RPMI7951 (cell line): ENCODE measurements at places on chromosomes 16 and 17. TPM values are rescaled to one million over a fixed set of nuclear protein-coding genes. Genes with fewer than 3 reads are reported as not detected.

DNA sequence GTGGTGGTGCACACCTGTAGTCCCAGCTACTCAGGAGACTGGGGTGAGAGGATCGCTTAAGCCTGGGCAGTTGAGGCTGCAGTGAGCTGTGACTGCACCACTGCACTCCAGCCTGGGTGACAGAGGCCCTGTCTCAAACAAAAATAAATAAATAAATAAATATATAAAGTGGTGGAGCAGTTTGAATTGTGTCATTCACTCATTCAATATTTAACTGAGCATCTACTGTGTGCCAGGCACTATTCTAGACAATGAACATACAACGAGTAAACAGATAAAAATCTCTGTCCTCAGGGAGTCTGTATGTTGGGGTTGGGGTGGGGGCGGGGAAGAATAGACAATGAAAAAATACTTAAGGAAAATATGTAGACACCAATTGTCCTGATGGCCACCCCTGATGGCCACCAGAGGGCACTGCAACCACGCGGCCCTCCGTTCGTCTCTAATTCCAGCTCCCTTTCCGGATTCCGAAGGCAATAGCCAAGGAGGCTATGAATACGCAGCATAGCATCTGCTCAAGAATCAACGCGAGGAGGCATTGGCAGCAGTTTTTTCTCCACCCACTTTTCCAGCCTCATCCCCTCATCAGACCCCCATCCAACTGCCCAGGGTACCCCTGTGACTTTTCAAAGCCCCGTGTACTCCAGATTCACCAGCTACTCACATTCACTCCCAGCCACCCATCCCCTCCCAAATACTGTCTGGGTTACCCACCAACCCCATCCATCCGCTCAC is 21.4 kb downstream of the QPRT start:
- DNase-seq, result peak; percentile 77

GRCh38 chr16:67260426-67261063 is 11.8 kb downstream of the SLC9A5 start:
- DNase-seq, result peak; percentile 61

- DNase-seq, result no peak
Measured at GRCh38 chr17:76036497-76037261, 9.6 kb upstream of the EVPL start.

DNA sequence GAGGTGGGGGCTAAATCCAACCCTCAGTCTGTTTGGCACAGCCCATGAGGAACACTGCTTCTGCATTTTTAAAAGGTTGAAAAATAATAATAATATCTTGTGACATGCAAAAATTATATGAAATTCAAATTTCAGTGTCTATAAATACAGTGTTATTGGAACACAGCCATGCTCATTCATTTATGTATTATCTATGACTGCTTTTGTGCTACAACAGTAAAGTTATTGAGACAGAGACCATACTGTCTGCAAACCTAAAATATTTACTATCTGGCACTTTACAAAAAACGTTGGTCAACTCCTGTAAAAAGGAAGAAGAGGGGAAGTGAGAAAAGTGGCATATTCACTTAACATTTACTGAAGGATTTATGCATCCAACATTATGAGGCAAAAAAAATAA is 3.1 kb downstream of the ABCA5 start:
- no peak for DNase-seq

DNA sequence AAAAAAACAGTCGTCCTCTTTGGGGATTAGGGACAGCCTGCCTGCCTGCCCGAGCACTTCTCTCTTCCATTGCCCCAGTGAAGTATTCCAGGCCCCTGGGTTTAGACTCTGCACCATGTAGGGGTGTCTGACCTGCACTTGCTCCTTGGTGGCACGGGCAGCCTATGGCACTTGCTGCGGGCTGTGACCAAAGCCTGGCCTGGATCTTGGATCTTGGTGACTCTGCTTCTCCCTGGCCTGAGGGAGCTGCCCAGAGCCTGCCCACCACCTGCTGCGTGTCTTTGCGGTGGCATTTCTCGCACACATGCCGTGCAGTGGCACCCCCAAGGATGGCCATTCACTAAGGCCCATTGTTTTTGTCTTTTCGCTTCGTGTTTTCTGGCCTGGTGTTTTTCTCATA is 6.1 kb upstream of the STH start:
- no peak for DNase-seq

The PPY gene
- total RNA-seq, result not detected in 2 replicates

The CRYM gene
- 0.10 TPM in 1 of 2 replicates, not detected in the other for total RNA-seq

GRCh38 chr17:41672153-41672552 is 16.5 kb upstream of the EIF1 start:
- no peak for DNase-seq

GRCh38 chr17:77326636-77327035 is 185.9 kb downstream of the SEC14L1 start:
- DNase-seq, result no peak

The IGF2BP1 gene
- 4.0 and 5.0 TPM in 2 replicates for total RNA-seq

GRCh38 chr16:50500171-50500874 is 47.9 kb upstream of the NKD1 start:
- no peak for DNase-seq

DNA sequence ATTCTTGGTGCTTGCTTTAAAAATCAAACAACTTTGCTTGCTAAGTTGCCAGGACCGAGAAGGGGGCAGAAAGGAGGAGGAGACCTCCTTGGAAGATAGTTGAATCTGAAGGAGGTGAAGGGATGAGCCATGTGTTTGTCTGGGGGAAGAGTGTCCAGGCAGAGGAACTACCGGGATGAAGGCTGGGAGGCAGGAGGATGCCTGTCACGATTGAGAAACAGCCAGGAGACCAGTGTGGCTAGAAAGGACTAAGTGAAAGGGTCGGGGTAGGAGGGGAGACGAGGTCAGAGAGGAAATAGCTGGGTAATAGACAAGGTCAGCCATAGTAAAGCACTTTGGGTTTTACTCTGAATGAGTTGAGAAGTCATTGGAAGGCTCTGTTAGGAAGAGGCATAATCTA is 38.9 kb upstream of the CSNK2A2 start:
- DNase-seq, result no peak

DNA sequence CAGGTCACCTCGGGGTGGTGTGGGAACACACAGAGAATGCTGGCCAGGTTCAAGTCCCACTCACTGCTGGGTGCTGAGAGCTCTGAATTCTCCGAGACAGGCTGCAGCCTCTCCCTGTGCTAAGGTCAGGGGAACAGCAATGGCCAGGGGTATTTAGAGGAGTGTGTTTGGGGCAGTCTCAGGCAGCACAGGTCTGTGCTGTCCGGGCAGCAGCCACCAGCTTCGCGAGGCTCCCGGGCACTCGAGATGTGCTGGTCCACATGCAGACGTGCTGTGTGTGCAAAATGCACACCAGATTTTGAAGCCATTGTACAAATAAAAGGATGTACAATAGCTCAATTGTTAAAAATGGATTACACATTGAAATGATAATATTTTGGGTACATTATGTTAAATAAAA is 7.1 kb downstream of the NHERF1 start:
- no peak for DNase-seq

GRCh38 chr17:83162035-83162745 is 82.8 kb downstream of the METRNL start:
- DNase-seq, result no peak

- no peak for DNase-seq
Measured at GRCh38 chr16:17258848-17259713, 211.7 kb downstream of the XYLT1 start.

The CTRL gene
- total RNA-seq, result 0.24 and 0.98 TPM in 2 replicates

GRCh38 chr17:16987830-16988601 is 16.1 kb upstream of the TNFRSF13B start:
- DNase-seq, result peak; percentile 81

GRCh38 chr17:15926039-15926740 is 18.7 kb upstream of the ADORA2B start:
- no peak for DNase-seq

- DNase-seq, result no peak
Measured at GRCh38 chr16:3997231-3997841, 116.8 kb upstream of the CREBBP start.

The KRTAP4-2 gene
- total RNA-seq, result not detected in 2 replicates

DNA sequence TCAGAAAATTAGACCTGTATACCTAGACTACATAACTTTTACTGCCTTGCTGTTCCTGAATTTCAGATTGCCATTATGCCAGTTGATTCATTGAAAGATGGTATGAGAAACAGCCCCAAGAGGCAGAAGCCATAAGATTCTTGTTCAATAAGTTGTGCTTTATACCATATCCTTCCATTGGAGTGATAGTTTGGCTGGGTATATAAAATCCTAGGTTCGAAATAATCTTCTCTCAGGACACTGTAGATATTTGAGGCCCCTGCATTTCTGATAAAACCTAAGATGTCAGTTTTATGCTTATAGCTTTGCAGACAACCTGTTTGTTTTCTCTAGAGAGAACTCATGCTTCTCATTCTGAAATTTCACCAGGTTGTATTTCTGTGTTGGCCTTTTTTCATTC is 9.6 kb upstream of the SDK2 start:
- no peak for DNase-seq

The ITGB4 gene
- total RNA-seq, result 0.36 and 0.39 TPM in 2 replicates

- no peak for DNase-seq
Measured at GRCh38 chr17:60529806-60530205, 3.8 kb upstream of the APPBP2 start.

- DNase-seq, result no peak
Measured at GRCh38 chr16:8919089-8919933, 37.2 kb downstream of the LITAFD start.

The ZACN gene
- not detected in 2 replicates for total RNA-seq

- no peak for DNase-seq
Measured at GRCh38 chr17:50517504-50518383, 9.5 kb downstream of the MYCBPAP start.

- DNase-seq, result no peak
Measured at GRCh38 chr16:68512183-68512582, 26.9 kb upstream of the ZFP90 start.

The CCL16 gene
- not detected in 2 replicates for total RNA-seq

DNA sequence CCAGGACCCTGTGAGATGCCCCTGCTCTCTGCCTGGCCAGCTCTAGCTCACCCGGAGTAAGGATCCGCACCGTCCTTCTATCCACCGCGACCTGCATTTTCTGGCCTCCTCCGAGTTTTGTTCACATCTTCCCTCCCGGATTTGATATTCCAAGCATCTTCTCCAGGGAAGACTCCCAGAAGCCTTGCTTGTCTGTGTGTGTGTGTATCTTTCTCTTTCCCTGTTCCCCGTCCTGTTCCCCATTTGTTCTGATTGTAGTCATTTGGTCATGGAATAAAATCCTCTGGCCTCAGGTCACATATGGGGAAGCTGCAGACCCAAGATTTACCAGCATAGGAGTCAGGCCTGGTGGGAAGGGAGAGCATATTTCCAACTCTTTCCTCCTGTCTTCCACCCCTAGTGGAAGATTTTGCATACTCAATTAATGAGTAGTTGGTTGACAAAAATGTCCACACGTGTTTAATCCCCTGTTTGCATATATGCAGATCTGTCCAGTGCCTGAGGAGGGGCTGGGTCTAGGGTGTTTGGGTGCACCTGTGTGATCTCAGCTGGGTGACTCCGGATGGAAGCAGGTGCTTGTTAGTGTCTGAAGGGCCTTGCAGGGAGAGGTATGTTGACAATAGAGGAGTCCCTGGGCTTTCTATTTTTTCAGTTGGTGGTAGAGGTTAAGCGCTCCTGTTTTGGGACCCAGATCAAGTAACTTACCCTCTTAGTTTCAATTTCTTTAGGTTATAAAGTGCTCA is 1.9 kb downstream of the PRAC1 start:
- DNase-seq, result no peak

The SHISA6 gene
- not detected in 2 replicates for total RNA-seq

The C17orf113 gene
- total RNA-seq, result 0.10 and 0.24 TPM in 2 replicates

The PRKCB gene
- total RNA-seq, result not detected in 2 replicates

DNA sequence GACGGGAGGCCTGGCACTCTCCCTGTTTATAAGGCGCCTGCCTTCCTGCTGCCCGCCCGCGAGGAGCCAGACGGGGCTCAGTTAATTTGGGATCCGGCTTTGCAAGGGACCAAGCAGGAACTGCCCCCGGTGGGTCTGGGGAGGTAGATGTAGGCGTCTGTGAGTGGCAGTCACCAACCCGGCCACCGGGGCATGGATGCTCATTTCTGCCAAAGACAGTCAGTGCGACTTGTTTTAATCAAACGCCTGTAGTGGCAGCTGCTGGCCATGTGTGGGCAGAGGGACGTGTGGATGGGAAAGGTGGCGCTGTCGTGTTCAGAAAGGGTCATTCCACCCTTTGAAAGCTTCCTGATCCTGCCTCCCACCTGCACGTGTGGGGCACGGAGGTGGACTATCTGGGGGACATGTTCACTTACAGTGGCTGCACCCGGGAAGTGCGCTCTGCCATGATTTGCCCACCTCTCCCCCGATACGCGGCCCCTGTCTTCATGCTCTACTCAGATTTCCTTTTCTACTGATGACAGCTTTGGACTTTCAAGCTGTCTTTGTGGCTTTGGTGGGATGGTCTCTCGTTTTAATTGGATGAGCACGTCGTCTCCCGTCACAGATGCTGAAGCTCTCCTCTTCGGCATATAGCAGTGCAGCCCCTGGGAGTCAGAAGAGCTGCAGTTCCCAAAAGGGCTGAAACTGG is 60.3 kb upstream of the CIBAR2 start:
- peak; percentile 26 for DNase-seq
